ENCODE measurements at places on chromosomes 5 and 9.

GRCh38 chr5:133121080-133121479 is 69.3 kb downstream of the HSPA4 start:
- no peak for DNase-seq

DNA sequence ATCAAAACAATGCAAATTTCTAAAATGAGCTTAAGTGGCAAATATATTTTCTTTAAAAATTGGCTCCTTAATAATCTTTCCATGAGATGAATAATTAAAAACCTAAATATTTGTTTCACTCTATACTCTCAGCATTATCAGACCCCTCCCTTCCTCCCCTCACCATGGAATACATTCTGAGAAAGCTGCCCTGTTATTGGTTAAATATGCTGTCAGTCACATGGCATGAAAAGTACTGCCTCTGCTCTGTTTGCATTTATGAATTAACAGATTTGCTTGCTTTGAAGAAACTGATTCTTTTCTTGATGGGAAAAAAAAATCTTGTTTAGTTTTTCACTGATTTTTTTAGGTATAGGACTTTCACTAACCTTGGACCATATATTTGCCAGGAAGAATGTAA is 17.0 kb upstream of the RPS23 start:
- no peak for DNase-seq

DNA sequence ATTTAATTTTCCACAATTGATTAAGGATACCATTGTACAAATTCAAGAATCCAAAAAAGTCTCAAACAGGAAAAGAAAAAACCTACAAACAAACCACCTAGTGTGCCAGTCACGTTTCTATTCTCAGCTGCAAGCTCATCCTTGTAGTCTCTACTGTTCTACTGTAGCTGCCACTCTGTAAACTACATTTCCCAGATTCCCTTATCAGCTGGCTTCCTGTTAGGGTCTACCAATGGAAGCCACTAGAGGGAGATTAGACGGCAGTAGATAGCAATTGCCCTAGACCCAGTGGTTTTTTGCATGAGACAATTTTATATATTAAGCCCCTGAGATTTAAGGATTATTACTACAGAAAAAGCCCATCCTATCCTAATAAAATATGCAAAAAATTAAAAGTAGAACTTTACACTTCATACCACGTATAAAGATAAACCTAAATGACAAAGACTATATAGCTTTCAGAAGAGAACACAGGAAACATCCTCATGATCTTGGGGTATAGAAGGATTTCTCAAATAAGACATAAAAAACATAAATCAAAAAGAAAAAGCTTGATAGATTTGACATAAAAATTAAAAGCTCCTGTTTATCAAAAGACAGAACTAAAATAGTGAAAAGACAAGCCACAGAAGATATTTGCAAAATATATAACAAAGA is 37.4 kb downstream of the P4HA2 start:
- peak; percentile 60 for DNase-seq

DNA sequence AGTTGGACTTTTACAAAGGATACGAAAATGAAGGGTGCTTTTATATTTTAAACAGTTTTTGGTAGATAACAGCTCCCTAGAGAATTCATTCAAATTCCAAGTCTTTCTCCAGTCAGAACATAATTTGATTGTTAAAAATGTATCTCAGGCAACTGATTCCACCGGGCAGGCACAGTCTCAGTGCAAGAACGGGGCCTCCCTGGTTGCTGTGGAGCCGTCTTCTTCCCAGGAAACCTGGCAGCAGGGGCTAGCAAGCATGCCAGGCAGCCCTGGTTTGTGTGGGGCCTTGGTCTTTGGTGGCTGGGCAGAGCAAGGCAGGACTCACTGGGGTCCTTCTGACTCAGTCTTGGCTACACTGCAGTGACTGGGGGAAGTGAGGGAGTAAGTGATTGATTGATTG is 143.5 kb downstream of the NXNL2 start:
- no peak for DNase-seq

DNA sequence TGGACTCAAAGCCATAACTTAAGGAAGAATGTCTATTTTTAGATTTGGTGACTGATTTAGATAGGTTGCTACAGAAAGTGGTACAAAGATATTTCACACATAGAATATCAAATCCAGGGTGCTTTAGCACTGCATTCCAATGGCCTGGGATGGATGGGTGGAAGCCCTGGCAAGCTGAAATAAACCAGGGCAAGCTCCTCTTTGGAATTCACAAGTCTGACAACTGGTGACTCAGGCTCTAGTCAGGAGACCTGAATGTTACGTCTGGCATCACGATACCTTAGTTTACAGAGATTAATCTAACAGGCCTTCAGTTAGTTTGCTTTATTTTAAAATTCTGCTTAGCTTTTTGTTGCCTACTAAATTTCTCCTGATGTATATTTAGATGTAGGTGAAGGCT is 144.0 kb downstream of the TMC1 start:
- peak; percentile 81 for DNase-seq

DNA sequence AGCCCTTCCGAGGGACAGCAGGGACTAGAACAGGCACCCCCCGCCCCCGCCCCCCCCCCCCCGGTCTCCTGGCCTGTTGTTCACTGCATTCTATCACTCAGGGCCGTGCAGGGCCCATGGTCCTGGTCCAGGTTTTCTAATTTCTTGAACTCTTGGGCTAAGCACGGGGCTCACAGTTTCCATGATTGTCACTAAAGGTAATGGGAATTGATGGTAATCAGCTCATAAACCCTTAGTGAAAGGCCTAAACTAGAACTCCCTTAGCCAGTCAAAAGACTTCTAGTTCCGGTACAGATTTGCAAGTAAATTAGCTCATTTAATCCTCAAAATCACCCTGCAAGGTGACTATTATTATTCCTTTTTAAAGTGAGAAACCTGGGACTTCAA is 14.7 kb upstream of the PWWP2A start:
- DNase-seq: no peak

- peak; percentile 68 for DNase-seq
Observed at GRCh38 chr9:119044806-119045205, 324.4 kb downstream of the BRINP1 start.

DNA sequence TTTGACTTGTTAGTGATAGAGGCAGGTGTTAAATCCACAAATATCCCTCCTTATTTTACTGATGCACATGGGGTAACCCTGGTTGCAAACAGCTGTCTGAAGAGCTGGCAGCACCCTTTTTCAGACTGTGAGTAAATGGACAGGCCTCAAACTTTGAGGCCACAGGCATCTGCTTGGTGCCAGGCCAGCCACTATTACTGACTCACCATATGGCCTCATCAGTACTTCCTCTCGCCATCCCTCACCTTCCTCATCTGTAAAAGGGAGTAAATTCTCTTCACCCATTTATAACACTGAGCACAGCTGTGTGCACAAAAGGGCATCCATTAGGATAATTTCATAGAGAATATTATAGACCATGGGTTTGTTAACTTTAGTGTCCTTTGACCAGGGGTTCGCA is 11.9 kb upstream of the TNIP1 start:
- peak; percentile 82 for DNase-seq

DNA sequence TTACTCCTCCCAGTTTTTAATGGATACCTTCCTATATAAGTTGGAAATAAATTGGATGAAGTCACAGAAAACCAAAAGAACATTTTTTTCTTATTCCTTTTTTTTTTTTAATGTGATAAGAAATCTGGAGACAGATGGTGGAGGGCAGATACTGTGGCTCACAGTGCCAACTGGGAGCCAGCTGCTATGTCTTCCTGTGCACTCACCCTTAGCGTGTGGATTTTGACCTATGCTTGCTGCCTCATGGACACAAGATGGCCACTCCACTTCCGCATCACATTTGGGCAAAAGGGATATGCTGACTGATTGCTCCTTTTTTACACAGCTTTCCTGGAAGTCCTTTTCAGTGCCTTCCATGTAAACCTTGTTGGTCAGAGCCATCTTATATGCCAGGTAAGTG is 342.6 kb downstream of the MAN2A1 start:
- DNase-seq: no peak

GRCh38 chr5:55541056-55541635 is 6.4 kb upstream of the PLPP1 start:
- DNase-seq: no peak

DNA sequence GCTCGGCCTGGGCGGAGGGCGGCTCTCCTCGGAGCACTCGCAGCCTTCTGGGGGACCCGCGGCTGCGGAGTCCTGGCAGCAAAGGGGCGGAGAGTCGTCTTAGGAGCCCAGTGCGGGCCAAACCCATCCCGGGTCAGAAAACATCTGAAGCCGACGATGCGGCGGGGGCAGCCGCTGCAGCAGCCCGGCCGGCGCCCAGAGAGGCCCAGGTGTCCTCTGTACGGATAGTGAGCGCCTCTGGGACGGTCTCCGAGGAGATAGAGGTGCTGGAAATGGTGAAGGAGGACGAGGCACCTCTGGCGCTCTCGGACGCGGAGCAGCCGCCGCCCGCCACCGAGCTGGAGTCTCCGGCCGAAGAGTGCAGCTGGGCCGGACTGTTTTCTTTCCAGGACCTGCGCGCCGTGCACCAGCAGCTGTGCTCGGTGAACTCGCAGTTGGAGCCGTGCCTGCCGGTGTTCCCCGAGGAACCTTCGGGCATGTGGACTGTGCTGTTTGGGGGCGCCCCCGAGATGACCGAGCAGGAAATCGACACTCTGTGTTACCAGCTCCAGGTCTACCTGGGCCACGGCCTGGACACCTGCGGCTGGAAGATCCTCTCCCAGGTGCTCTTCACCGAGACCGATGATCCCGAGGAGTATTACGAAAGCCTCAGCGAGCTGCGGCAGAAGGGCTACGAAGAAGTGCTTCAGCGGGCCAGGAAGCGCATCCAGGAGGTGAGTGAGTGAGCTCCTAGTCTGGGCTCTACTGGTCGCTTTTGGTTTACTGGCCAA is 1.2 kb downstream of the JMY start:
- no peak for DNase-seq
